Uterus (tissue), 4 donors: ENCODE measurements at places on chromosomes 16 and 17.

DNA sequence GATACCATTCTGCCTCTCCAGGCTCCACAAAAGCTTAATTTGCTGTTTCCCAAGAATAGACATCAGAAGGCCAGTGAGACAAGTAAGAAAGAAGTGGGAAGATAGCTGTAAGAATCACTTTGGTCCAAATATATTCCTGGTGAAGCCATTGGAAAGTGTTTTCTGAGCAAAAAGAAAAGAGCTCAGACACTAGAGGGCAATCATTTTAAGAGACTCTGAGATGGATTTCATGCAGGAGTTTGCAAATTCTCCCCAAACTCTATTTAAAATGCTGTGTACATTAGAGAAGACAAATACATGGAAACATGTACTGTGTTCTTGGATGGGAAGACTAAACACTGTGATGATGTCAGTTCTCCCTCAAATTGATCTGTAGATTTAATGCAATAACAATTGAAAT lies 8.0 kb upstream of the SLC6A2 start:
- no peaks in the 10 kb centered on the region for H3K27me3 ChIP-seq
- H3K4me1 ChIP-seq, result no peaks in the 10 kb centered on the region
- no peak overlapping the region for H3K27ac ChIP-seq
- no peak for DNase-seq
- no peaks in the 10 kb centered on the region for H3K36me3 ChIP-seq

GRCh38 chr16:12815361-12815760 lies 11.7 kb upstream of the CPPED1 start:
- H3K4me1 ChIP-seq, result no peaks in the 10 kb centered on the region
- no peaks in the 10 kb centered on the region for H3K36me3 ChIP-seq
- H3K27me3 ChIP-seq, result no peaks in the 10 kb centered on the region
- no peak overlapping the region for H3K4me3 ChIP-seq

DNA sequence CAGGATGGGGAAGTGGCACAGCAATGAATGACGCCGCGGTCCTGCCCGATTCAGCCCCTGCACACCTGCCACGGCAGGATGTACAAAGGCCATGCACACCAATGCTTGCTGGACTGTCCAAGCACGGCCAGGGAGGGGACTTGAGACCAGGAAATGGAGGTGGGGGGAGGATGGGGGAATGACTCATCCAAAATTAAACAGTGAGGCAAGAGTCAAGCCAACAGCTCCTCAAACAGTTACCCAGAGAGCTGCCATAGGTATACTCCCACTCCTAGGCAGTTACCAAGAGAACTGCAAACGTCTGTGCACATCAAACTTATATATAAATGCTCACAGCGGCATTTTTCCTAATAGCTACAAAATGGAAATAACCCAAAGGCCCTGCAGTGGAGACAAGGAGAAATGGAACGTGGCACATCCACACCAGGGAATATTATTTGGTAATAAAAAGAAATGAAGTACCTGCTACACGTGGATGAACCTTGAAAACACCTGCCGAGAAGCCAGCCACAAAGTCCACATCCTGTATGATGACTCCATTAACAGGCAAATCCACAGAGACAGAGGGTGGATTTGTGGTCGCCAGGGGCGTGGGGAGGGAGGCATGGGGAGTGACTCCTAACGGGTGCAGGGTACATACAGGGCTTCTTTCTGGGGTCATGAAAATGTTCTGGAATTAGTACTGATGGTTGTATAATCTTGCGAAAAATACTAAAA lies 54.1 kb downstream of the VAC14 start:
- peaks cover 39% of the 10 kb centered on the region for H3K4me1 ChIP-seq
- no peak overlapping the region for H3K4me3 ChIP-seq
- DNase-seq, result peak; percentile 93
- no peaks in the 10 kb centered on the region for H3K27me3 ChIP-seq
- no peaks in the 10 kb centered on the region for H3K36me3 ChIP-seq

DNA sequence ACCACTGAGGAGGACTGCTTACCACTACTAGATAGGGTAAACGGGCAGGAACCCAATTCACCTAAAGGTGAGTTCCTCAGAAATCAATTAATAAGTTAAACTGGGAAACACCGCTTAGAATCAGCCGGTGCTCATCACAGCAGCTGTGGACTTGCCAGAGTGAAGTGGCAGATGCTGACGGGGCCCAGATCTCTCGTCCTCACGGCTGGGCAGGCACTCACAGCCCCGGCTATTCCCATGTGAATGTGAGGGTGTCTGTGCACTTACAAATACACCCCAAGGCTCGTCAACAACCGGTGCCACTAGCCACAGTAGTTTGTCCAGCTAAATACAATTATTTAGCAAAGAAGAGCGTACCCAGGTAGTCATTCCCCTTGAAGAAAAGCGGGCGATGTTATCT lies 29.7 kb downstream of the MBTPS1 start:
- DNase-seq, result no peak
- H3K36me3 ChIP-seq, result no peaks in the 10 kb centered on the region
- no peak overlapping the region for H3K27ac ChIP-seq
- no peaks in the 10 kb centered on the region for H3K4me1 ChIP-seq
- no peak overlapping the region for H3K4me3 ChIP-seq
- no peaks in the 10 kb centered on the region for H3K27me3 ChIP-seq

- DNase-seq, result no peak
- no peaks in the 10 kb centered on the region for H3K36me3 ChIP-seq
- H3K27ac ChIP-seq, result no peak overlapping the region
- H3K4me3 ChIP-seq, result no peak overlapping the region
- no peaks in the 10 kb centered on the region for H3K4me1 ChIP-seq
- no peaks in the 10 kb centered on the region for H3K27me3 ChIP-seq
These were observed 38.0 kb downstream of the FZD2 start for GRCh38 chr17:44595216-44595775.

GRCh38 chr17:640436-640835 lies 74.2 kb downstream of the VPS53 start:
- H3K4me3 ChIP-seq, result no peak overlapping the region
- H3K4me1 ChIP-seq, result no peaks in the 10 kb centered on the region
- H3K27me3 ChIP-seq, result no peaks in the 10 kb centered on the region
- no peaks in the 10 kb centered on the region for H3K36me3 ChIP-seq

GRCh38 chr17:36503456-36504155 lies 17.1 kb downstream of the ZNHIT3 start:
- no peaks in the 10 kb centered on the region for H3K36me3 ChIP-seq
- no peak overlapping the region for H3K4me3 ChIP-seq
- no peaks in the 10 kb centered on the region for H3K27me3 ChIP-seq
- DNase-seq, result no peak
- H3K4me1 ChIP-seq, result no peaks in the 10 kb centered on the region
- no peak overlapping the region for H3K27ac ChIP-seq

DNA sequence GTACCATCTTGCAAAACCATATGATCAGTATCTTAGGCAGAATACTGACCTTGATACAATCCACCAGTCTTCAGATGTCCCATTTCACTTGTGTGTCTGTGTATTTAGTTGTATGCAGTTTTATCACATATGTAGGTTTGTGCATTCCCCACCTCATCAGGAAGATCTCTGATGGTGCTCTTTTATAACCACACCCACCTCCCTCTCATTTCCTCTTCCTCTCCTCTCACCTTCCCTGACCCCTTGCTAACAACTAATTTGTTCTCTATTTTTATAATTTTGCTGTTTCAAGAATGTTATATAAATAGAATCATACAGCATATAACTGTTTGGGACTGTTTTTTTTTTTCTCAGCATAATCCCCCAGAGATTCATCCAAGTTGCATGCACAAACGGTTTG lies 52.0 kb upstream of the ACSM2B start:
- no peak overlapping the region for H3K4me3 ChIP-seq
- H3K36me3 ChIP-seq, result no peaks in the 10 kb centered on the region
- no peaks in the 10 kb centered on the region for H3K27me3 ChIP-seq
- no peak overlapping the region for H3K27ac ChIP-seq

GRCh38 chr16:54118846-54119245 lies 167.7 kb downstream of the IRX3 start:
- no peaks in the 10 kb centered on the region for H3K27me3 ChIP-seq
- no peak overlapping the region for H3K27ac ChIP-seq
- no peak overlapping the region for H3K4me3 ChIP-seq

DNA sequence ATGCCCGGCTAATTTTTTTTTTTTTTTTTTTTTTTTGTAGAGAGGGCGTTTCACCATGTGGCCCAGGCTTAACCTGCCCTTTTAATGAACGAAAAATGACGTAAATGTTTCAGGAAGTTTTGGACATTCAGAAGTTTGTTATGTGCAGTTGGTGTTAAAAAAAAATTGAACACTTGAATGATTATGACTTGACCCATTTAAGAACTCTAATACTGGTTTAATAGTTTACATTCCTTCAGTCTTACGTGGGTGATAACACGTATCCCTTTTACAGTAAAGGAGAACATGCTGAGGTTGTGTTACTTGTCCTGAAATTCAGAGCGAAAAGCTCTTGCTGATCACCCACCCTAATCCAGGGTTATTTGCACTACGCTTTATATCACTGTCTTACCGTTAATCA lies 1.7 kb downstream of the MLYCD start:
- H3K27me3 ChIP-seq, result no peaks in the 10 kb centered on the region
- DNase-seq, result no peak
- no peak overlapping the region for H3K27ac ChIP-seq
- H3K36me3 ChIP-seq, result no peaks in the 10 kb centered on the region
- peaks cover 3% of the 10 kb centered on the region for H3K4me1 ChIP-seq
- no peak overlapping the region for H3K4me3 ChIP-seq

DNA sequence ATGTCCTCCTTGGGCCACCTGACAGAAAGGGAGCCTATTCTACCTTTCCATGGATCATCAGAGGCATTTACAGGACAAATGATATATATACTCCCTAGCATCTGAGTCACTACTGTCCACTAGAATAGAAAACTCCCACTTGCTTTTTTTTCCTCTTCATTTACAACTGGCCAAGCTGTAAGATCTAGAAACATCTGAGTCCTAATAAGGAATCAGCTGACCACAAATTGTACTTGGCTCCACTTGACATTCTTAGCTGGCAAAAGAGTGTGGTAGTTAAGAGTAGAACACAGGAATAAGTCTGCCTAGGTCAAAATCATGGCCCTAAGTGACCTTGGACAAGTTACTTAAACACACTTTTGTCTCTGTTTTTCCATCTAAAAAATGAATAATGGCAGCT lies 5.2 kb downstream of the RUSF1 start:
- H3K27ac ChIP-seq, result no peak overlapping the region
- no peak overlapping the region for H3K4me3 ChIP-seq
- no peaks in the 10 kb centered on the region for H3K27me3 ChIP-seq
- no peaks in the 10 kb centered on the region for H3K36me3 ChIP-seq

GRCh38 chr17:76700270-76700616 lies 10.5 kb downstream of the MXRA7 start:
- peaks cover 34% of the 10 kb centered on the region for H3K4me1 ChIP-seq
- H3K4me3 ChIP-seq, result no peak overlapping the region
- no peak for DNase-seq
- no peaks in the 10 kb centered on the region for H3K36me3 ChIP-seq
- H3K27me3 ChIP-seq, result no peaks in the 10 kb centered on the region

- no peaks in the 10 kb centered on the region for H3K4me1 ChIP-seq
- H3K27ac ChIP-seq, result no peak overlapping the region
- no peaks in the 10 kb centered on the region for H3K36me3 ChIP-seq
- H3K27me3 ChIP-seq, result no peaks in the 10 kb centered on the region
- H3K4me3 ChIP-seq, result peak overlapping the region; percentile 40
- DNase-seq, result peak; percentile 74
These were observed 96.3 kb downstream of the RAB11FIP4 start for GRCh38 chr17:31487648-31488263.

DNA sequence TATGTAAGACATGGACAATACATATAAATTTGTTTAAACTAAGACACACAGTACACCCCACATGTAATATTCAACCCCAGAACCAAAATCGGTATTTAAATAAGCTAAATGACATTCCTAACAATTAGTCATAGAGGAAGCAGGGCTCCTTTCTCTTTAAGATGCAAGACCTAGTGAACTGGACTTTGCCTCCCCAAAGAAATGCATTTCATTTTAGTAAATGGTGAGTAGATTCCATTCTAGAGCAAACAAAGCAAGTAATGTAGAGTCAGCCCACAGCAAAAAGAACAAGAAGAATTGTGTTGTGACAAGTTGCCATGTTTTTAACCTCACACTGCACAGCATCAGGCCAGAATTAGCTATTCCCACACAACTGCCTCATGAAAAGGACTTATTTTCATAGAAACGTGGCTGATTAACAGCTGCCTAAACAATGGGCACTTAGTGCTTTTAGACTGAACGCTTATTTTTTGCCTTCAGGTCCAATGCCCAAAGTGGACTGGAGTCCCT lies 14.4 kb downstream of the DNAJC7 start:
- no peaks in the 10 kb centered on the region for H3K36me3 ChIP-seq
- no peak overlapping the region for H3K27ac ChIP-seq
- DNase-seq, result no peak

GRCh38 chr17:33385713-33386112 lies 92.6 kb upstream of the ASIC2 start:
- H3K4me3 ChIP-seq, result no peak overlapping the region
- no peaks in the 10 kb centered on the region for H3K4me1 ChIP-seq

DNA sequence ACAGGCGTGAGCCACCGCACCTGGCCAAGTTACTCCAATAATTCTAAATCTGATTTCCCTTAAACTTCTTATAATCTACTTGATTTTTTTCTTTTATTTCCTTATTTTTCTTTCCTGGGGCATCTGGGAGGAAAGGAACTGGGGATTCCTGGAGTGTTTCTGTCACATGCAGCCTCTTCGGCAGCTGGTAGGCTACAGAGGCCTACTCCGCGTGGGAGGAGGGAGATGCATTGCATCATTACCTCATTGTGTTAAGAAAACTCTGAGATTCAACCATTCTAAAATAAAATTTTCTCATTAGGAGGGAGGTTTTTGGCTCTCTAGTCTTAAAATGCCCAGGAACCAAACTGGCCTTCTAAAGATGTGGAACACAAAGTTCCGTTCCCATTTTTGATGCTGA lies 64.0 kb downstream of the SOX9 start:
- no peak for DNase-seq
- no peaks in the 10 kb centered on the region for H3K4me1 ChIP-seq
- no peaks in the 10 kb centered on the region for H3K27me3 ChIP-seq
- no peak overlapping the region for H3K27ac ChIP-seq
- no peaks in the 10 kb centered on the region for H3K36me3 ChIP-seq

DNA sequence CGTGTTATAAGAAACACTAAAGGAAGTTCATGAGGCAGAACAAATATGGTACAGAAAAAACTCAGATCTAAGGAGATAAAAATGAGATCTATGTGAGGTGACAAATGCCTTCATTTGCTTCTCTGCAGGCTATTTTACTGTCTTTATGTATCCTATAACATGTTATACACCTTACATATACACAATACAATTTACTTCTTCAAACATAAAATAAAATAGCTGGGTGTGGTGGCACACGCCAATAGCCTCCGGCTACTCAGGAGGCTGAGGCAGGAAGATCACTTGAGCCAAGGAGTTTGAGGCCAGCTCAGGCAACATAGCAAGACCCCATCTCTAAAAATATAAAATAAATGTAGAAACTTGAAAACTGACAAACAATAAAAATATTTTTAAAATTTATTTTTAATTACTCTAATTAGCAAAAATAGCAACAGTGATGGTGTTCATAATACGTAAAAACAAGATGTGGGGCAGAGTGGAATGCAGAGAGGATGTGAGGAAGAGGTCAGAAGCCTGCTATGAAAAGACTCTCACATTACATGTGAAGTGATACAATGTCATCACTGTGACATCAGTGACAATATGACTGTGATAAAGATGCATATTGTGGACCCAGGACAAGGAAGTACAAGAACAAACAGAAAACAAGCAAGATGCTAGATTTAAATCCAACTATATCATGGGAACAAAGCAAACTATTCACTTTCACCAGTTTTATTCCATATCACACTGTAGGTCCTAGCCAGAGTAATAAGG lies 31.0 kb downstream of the VPS53 start:
- no peak for DNase-seq
- H3K36me3 ChIP-seq, result no peaks in the 10 kb centered on the region
- no peak overlapping the region for H3K4me3 ChIP-seq
- no peak overlapping the region for H3K27ac ChIP-seq
- H3K27me3 ChIP-seq, result no peaks in the 10 kb centered on the region
- H3K4me1 ChIP-seq, result no peaks in the 10 kb centered on the region
